Osteoblast (primary cell): ENCODE measurements at places on chromosomes 16 and 17.

DNA sequence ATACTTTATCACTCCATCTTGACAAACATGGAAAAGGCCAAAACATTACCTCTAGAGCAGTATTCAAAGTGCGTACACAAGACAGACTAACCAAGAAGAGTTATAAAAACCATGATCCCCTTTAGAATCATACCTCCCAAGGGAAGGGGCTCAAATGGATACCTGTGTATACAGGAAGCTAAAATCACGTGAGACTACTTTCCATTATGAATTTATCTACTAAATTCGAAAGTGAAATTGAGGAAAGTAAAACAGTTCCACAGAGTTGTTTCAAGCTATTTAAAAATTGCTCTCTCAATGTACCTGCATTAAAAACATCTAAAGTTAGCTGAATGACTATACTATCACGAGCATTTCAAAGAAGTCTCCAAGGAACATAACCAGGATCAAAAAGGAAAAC, 32.7 kb downstream of the AP1G1 start:
- DNase-seq, result no peak

GRCh38 chr16:1825381-1825863, 1.2 kb downstream of the HAGH start:
- DNase-seq, result no peak

GRCh38 chr16:73016488-73016830, 31.5 kb downstream of the ZFHX3 start:
- no peak for DNase-seq

GRCh38 chr16:79007614-79008013, 592.9 kb downstream of the MAF start:
- no peak for DNase-seq

DNA sequence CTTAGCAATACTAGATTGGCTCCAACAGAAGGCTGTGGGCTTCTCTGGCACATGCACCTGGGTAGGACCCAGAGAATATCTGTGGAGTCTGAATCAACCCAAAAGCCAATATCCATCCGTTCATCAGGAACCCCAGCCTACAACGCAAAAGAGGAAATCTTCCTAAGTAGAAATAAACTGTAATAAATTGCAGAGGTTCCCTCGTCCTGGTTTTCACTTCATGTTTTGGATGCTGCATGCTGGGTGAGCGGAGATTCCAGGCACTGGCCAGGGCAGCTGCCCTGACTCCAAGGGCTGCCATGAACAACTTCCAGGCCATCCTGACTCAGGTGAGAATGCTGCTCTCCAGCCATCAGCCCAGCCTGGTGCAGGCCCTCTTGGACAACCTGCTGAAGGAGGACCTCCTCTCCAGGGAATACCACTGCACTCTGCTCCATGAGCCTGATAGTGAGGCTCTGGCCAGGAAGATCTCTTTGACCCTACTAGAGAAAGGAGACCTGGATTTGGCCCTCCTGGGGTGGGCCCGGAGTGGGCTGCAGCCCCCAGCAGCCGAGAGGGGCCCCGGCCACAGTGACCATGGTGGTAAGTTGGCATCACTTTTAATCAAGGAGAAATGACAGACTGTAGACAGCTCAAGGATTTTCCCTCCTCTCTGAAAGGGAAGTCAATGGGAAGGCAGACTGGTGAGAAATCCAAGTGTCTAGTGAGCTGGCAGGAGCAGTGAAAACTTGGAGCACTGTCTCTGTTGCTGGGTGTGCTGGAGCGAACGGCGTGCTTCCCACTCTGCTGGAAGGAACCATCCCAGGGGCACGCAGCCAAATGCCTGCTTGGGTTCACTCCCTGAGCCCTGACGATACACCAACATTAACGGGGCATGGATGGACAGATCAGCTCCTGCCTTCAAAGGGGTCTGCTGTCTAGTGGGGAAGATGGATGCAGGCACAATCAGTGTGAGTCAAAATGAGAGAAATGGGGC, 10.7 kb upstream of the CIITA start:
- no peak for DNase-seq
